CD14-positive monocyte (primary cell): ENCODE measurements at places on chromosomes 3 and 15. TPM values are rescaled to one million over a fixed set of nuclear protein-coding genes. Genes with fewer than 3 reads are reported as not detected.
A peak's percentile ranks its signal among the peaks of the same experiment; 100 is the strongest.

- H3K27ac ChIP-seq: peak overlapping the region; percentile 41
- no peaks in the 10 kb centered on the region for H3K27me3 ChIP-seq
Observed at GRCh38 chr3:136728918-136729317, 23.3 kb downstream of the STAG1 start.

- peaks cover 89% of the 10 kb centered on the region for H3K4me1 ChIP-seq
- DNase-seq: peak; percentile 94
- H3K36me3 ChIP-seq: no peaks in the 10 kb centered on the region
- H3K27me3 ChIP-seq: no peaks in the 10 kb centered on the region
- H3K27ac ChIP-seq: peak overlapping the region; percentile 94
- no peak overlapping the region for H3K4me3 ChIP-seq
Observed at GRCh38 chr15:75069301-75069925, 46.0 kb downstream of the PPCDC start.

GRCh38 chr3:56115698-56116097, 352.6 kb downstream of the ERC2 start:
- H3K27ac ChIP-seq: no peak overlapping the region
- H3K4me3 ChIP-seq: no peak overlapping the region
- H3K27me3 ChIP-seq: no peaks in the 10 kb centered on the region
- no peak for DNase-seq
- H3K36me3 ChIP-seq: no peaks in the 10 kb centered on the region

GRCh38 chr3:56795829-56796185, 5.9 kb downstream of the ARHGEF3 start:
- peak; percentile 85 for DNase-seq
- peak overlapping the region; percentile 69 for H3K27ac ChIP-seq
- H3K4me3 ChIP-seq: no peak overlapping the region
- H3K27me3 ChIP-seq: no peaks in the 10 kb centered on the region
- H3K36me3 ChIP-seq: no peaks in the 10 kb centered on the region

DNA sequence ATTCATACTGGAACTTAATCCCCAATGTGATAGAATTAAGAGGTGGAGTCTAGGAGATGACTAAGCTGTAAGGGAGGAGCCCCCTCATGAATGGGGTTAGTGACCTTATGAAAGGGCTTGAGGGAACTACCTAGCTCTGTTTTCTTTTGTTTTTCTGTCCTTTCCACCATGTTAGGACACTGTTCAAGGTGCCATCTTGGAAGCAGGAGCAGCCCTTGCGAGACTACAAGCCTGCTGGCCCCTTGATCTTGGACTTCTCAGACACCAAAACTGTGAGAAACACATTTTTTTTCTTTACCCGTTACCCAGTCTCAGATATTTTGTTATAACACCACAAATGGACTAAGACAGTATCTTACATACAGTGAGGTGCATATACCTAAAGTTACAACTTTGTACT, 26.5 kb downstream of the GOLGA6A start:
- H3K4me1 ChIP-seq: peaks cover 12% of the 10 kb centered on the region
- H3K4me3 ChIP-seq: no peak overlapping the region
- no peak overlapping the region for H3K27ac ChIP-seq
- DNase-seq: no peak
- no peaks in the 10 kb centered on the region for H3K36me3 ChIP-seq

Gene FAM107A
- not detected in 2 replicates for polyA plus RNA-seq

DNA sequence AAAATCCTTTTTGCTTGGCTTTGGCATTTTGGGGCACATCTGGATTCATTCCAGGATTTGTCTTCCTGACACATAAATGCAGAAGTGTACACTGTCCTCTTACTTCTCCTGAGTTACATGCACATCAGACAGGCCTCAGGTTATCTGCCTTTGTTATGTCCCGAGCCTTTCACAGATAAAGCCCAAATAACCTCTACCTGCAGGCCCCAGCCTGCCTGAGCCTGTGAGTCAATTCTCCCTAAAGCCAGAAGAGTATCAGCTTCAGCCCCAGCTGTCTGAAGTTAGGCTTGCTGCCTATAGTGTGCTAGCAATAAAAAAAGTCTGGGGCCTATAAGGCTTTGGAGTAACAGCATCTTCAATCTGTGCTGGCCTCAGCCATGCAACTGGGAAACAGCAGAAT, 17.7 kb upstream of the GSK3B start:
- H3K4me1 ChIP-seq: no peaks in the 10 kb centered on the region
- H3K27ac ChIP-seq: no peak overlapping the region
- no peaks in the 10 kb centered on the region for H3K36me3 ChIP-seq
- DNase-seq: no peak

Gene HCLS1
- polyA plus RNA-seq: 483 TPM

GRCh38 chr3:162200836-162201235, 704.2 kb downstream of the OTOL1 start:
- no peaks in the 10 kb centered on the region for H3K4me1 ChIP-seq
- no peak overlapping the region for H3K4me3 ChIP-seq
- H3K36me3 ChIP-seq: no peaks in the 10 kb centered on the region
- no peak for DNase-seq
- H3K27ac ChIP-seq: no peak overlapping the region

DNA sequence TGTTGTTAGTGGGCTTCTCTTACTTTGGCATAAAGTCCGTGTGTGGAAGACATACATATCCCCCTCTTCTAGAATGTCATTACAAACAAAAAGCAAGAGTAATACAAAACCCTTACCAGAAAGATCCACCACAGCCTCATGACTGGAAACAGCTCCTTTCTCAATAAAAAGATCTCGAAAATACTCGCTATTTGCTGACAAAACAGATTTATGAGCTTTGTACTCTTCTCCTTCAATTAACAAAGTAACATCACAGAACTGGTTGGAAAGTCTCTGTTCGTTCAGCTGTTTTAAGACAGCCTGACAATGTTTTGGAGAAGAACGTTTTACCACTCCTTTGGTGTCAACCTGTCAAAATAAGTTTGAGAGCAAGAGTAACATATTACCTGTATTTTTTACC, 5.9 kb downstream of the ZBTB11 start:
- H3K27me3 ChIP-seq: no peaks in the 10 kb centered on the region
- no peak overlapping the region for H3K27ac ChIP-seq
- peaks cover 58% of the 10 kb centered on the region for H3K36me3 ChIP-seq
- DNase-seq: no peak
- peaks cover 15% of the 10 kb centered on the region for H3K4me1 ChIP-seq

DNA sequence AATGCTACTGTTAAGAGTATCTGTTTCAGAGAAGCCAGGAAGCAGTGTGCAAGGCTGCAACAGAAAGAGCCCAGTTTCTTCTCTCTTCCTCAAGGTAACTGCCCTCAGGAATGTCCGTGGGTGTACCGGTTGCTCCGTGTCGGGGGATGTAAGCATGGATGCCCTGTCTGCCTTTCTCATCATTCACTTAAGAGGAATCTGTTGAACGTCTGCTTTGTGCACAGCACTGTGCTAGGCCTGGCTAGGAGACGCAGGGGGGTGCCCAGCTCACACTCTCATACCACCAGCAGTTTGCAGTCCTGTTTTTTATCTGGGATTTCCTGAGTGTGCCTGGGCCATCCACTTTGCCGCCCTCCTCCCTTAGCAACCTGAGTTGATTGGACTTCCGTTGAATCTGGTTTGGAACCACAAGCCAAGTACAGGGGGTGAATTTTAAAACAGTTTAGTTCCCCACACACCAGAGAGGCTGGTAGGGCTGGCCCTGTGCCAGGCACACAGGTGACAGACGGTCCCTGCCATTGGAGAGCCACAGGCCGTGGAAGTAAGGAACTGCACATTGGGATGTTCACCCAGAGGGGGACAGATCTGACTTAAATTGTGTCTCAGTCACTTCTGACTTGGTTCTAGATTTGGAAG, 11.2 kb downstream of the BOC start:
- H3K27ac ChIP-seq: no peak overlapping the region
- no peaks in the 10 kb centered on the region for H3K27me3 ChIP-seq
- H3K4me3 ChIP-seq: no peak overlapping the region
- no peaks in the 10 kb centered on the region for H3K36me3 ChIP-seq
- H3K4me1 ChIP-seq: peaks cover 9% of the 10 kb centered on the region

DNA sequence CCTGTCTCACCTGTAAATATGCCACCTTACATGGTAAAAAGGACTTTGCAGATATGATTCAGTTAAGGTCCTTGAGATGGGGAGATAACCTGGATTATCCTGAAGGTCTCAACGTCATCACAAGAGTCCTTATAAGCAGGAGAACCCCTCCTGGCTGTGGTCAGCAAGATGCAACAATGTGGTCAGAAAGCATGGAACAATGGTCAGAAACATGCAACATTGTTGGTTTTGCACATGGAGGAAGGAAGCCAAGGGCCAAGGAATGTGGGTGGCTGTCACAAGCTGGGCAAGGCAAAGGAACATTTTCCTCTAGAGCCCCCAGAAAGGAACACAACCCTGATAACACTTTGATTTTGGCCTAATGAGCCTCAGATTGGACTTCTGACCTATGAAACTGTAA, 9.4 kb upstream of the SUMF1 start:
- H3K4me1 ChIP-seq: peaks cover 58% of the 10 kb centered on the region
- no peak for DNase-seq
- no peaks in the 10 kb centered on the region for H3K27me3 ChIP-seq
- H3K36me3 ChIP-seq: no peaks in the 10 kb centered on the region

Gene SLC22A14
- not detected for polyA plus RNA-seq

Gene HIGD2B
- polyA plus RNA-seq: not detected in 2 replicates

DNA sequence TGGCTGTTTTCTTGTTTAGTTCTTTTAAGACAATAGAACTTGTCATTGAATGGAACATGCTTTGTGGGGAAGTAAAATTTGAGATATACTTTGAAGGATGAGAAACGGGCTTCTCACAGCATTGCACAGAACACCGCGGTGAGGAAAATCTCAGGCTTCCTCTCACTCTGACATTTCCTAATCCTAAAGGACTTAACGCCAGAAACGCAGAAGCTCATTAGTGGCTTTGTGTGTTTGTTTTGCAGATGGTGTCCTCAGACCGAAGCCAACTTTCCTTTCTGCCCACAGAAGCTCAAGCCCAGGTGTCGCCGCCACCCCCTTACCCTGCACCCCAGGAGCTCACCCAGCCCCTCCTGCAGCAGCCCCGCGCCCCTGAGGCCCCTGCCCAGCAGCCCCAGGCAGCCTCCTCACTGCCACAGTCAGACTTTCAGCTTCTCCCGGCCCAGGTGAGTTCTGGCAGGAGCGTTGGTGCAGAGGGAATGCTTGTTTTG, 78.9 kb upstream of the BLM start:
- H3K27me3 ChIP-seq: no peaks in the 10 kb centered on the region
- H3K36me3 ChIP-seq: peaks cover 56% of the 10 kb centered on the region
- H3K27ac ChIP-seq: no peak overlapping the region
- no peak for DNase-seq
- no peak overlapping the region for H3K4me3 ChIP-seq

DNA sequence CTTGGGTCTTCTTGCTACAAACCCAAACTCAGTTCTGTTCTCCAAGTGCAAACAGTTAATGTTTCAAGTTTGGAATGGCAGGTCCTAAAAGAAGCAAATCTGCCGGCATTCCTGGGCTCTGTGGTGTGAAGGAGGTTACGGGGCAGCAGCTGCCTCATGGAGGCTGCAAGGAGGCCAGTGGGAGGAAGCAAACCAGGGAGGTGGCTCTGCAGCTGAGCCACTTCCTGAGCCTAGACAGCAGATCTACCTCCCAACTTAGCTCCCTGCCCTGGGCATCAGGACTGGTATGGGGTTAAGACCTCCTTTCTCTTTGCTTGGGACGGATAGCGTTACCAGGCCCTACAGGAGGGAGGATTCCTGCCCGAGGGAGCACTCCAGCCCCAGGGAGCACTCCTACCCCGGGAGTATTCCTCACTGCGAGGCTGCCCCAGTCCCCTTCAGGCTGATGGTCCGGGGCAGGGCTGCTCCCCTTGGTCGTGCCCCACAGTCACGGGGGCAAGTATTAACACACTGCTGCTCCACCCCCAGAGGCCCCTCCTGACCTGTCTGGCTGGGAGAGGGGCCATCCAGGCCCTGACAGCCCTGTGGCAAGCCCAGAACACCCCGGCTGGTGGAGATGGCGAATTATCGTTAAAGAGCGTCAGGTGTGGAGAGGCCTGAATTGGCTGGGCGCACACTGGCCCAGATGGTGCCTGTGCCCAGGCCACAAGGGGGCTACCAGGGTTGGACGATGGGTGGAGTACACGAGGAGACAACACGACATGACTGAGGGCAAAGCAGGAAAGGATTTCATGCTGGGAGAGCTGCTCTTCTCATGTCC, 129.9 kb downstream of the ATP10A start:
- H3K4me1 ChIP-seq: peaks cover 4% of the 10 kb centered on the region
- H3K4me3 ChIP-seq: no peak overlapping the region
- H3K36me3 ChIP-seq: no peaks in the 10 kb centered on the region
- H3K27me3 ChIP-seq: no peaks in the 10 kb centered on the region
- no peak overlapping the region for H3K27ac ChIP-seq
- DNase-seq: no peak

- no peaks in the 10 kb centered on the region for H3K36me3 ChIP-seq
- no peak for DNase-seq
- H3K27ac ChIP-seq: no peak overlapping the region
- peaks cover 3% of the 10 kb centered on the region for H3K27me3 ChIP-seq
- peaks cover 10% of the 10 kb centered on the region for H3K4me1 ChIP-seq
Observed at GRCh38 chr15:43250785-43251184, 15.9 kb downstream of the TGM5 start.

- H3K36me3 ChIP-seq: no peaks in the 10 kb centered on the region
- no peaks in the 10 kb centered on the region for H3K4me1 ChIP-seq
- no peaks in the 10 kb centered on the region for H3K27me3 ChIP-seq
- H3K4me3 ChIP-seq: no peak overlapping the region
- DNase-seq: no peak
Observed at GRCh38 chr15:32972686-32973085, 221.8 kb downstream of the FMN1 start.

DNA sequence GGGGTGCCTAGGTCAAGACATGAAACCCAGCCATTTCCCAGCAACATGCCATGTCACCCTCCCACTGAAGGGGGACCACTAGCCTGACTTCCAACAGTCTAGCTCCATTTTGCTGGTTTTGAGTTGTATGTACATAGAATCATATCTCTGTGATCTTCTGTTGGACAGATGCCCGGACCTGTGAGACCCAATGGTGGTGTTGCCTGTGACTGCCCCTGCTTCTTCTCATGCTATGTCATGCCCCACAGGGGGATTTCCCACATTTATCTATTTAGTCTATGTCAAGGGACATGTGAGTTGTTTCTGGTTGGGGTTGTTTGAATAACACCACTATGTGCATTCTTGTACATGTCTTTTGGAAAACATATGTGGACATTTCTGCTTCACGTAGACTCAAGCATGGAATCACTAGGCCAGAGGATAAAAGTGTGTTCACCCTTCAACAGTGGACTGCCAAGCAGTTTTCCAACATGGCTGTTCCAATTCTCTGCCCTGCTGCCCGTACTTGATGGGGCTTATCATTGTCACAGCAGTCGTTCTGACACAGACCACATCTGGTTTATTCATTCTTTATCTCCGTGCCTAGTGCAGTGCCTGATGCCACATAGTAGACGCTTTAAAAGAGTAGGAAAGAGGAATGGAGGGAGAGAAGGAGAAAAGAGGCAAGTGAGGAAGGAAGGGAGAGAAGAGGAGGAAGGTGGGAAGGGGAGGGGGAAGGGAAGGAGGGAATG, 114.4 kb downstream of the TPRA1 start:
- H3K27ac ChIP-seq: no peak overlapping the region
- no peak overlapping the region for H3K4me3 ChIP-seq
- no peaks in the 10 kb centered on the region for H3K27me3 ChIP-seq
- no peaks in the 10 kb centered on the region for H3K4me1 ChIP-seq
